ENCODE measurements at places on chromosomes 3 and 15.

DNA sequence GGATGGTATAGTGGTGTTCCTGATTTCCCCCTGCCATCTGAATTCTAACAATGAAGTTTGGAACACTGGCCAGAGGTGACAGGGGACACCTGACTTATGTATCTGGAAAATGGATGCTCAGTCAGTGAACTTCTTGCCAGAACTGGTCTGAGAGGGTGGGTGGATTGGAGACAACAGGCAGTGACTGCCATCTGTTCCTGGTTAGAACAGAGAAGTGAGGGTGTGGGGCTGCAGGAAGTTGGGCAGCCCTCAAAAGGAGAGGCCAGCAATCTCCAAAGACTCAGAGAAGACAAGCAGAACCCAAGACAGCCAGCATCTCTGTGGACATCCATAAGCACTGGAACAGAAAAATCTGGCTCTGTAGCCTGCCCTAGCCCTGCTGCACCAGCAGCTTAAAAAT, 50.5 kb downstream of the ANP32A start:
- no peak for DNase-seq

DNA sequence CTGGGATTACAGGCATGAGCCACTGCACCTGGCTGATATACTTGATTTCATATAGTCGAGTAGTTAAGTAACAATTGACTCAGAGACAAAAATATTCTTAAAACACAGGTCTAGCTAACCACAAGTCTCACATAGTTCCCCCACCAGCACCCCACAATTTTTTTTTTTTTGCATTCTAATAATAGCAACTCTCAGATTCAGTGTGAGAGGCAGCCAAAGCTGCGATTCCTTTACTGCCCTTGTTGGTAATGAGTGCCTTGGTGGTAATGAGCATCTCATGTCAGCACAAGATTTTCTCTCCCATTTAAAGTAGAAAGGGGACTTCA, 72.5 kb downstream of the WWTR1 start:
- DNase-seq: no peak

DNA sequence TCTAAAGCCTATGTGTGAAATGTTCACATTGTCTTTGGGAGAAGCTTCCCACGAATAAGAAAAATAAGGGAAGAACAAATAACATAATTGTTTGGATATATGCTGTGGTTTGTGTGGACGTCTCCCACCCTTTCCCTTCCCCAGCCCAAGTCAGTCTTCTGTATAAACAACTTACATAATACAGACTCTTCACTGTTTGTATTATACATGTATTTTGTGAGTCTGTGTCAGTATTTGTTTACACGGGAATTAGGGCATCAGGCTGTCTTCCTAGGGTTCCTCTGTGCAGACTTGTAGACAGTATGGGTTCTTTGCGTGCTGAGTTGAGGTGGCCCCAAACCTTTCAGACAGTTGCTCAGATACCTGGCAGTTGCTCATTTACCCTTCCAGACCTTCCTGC, 103.4 kb downstream of the IGF1R start:
- DNase-seq: no peak

GRCh38 chr3:194080436-194080835, 55.5 kb upstream of the HES1 start:
- no peak for DNase-seq

DNA sequence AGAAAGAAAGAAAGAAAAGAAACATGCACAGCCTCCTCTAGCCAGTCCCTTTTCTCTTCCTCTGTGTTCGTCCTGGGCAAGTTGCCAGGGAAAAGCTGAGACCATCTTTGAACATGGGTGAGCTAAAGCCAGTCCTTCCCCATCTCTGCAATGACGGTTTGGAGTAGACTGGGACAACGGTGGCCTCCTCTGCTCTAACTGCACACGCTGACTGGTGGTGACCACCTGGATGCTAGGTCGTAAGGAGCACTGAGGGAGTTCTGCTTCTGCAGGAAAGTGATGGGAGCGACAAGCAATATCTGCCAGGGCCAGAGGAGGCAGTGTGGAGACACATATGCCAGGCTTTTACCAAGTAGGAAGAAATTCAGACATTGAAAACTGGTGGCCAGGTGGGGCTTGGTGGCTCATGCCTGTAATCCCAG, 111.7 kb downstream of the NUP210 start:
- no peak for DNase-seq

All from CD8-positive, alpha-beta memory T cell (primary cell).